Activated T-cell treated with anti-CD3 and anti-CD28 coated beads, Interleukin-2, amount 50 U/mL, for 48 hours (primary cell): ENCODE measurements at places on chromosomes 5 and 9.

- DNase-seq = no peak
These were observed 150.2 kb downstream of the TRIM32 start for GRCh38 chr9:116837018-116837989.

DNA sequence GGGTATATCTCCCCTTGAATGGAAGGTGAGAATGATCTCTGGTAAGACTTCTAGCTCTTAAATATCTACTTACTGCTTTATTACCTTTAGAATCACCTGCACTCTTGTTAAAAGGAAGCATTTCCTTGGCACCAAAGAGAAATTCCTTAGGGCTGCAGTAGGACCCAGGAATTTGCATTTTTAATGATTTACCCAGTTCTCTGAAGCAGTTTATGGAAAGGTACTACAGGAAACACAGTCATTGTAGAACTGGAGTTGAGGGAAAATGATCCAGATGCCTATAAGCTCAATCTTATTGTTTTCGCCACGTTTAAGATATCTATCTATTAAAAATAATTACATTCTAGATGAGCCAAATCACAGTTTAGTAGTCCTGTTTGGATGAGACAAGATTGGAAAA lies 9.5 kb upstream of the C9 start:
- no peak for DNase-seq

GRCh38 chr5:58019614-58020013 lies 440.3 kb downstream of the PLK2 start:
- no peak for DNase-seq

- no peak for DNase-seq
These were observed 40.6 kb downstream of the EXOC3 start for GRCh38 chr5:483434-484140.

GRCh38 chr9:26974927-26975326 lies 18.7 kb downstream of the IFT74 start:
- no peak for DNase-seq

DNA sequence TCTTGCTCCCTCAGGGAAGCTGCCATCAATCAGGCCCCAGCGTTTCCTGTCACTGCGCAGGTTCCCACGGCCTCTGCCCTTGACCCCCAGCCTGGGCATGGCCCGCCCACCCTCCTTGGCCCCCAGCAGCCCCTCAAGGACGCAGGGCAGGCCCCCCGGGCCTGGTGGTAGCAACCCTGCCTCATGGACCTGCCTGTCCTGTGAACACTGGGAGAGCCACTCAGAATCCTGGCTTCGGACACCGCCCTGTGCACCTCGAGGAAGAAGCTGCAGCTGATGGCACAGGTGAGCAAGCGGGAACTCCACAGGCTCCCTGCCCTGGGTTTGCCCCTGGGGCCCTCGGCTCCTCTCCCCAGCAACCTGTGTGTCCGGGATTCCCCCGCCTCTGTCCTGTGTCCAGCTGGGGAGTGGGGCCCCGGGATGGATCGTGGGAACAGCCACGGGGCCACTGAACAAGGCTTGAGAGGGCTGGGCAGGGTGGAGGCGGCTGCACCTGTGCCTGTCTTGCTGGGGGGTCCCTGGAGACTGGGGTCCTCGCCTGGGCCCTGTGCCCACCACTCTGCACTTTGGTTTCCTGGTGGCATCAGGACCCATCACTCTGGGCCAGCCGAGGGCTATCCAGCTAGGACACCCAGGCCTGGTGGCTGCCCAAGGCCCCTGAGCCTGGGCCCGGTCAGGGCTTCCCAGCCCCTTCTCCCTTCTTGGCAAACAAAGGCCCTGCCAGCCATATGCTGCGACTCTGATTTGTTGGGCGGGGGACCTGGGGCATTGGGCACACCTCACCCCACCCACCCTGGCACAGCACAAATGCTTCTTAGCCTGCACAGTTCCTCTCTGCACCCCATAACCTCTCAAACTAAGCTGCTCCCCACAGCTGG lies 33.5 kb upstream of the EGFL7 start:
- DNase-seq = no peak

DNA sequence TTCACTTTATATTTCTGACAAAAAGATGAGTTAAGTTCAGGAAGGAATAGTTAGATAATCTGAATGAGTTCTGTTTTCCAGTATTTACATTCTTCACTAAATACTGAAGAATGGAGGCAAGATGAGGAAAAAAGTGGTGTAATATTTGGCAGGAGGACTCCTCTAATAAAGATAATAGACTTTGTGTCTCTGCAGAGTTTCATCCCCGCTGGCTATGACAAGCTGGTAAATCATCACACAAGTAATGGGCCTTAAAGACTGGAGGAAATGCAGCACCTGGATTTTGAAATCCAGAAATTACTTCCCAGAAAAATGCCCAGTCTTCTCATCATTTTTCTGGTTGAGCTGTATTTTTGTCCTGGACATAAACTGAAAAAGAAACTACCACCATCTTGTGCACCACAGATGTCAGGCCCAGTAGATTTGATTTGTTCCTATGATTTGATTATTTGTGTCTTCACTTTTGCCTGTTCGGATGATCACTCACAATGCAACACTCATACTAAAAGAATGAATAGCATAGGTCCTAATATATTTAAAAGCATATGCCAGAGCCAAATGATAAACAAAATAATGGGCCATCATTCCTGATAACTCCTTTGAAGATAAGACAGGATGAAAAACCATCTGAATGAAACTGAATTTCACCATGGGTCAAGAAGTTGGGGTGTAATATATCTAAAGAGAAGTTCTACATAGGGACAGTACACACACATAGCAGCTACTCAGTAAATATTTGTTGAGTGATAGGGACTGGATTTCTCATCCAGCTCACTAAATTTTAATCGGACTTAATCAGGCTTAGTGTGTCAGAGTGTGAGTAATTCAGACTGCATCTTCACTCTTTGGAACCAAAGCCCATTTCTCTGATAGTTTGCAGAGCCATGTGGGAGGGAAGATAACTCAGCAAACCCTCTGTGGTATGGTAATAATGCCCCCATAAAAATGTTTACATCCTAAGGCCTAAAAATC lies 200.5 kb downstream of the HINT1 start:
- DNase-seq = no peak

DNA sequence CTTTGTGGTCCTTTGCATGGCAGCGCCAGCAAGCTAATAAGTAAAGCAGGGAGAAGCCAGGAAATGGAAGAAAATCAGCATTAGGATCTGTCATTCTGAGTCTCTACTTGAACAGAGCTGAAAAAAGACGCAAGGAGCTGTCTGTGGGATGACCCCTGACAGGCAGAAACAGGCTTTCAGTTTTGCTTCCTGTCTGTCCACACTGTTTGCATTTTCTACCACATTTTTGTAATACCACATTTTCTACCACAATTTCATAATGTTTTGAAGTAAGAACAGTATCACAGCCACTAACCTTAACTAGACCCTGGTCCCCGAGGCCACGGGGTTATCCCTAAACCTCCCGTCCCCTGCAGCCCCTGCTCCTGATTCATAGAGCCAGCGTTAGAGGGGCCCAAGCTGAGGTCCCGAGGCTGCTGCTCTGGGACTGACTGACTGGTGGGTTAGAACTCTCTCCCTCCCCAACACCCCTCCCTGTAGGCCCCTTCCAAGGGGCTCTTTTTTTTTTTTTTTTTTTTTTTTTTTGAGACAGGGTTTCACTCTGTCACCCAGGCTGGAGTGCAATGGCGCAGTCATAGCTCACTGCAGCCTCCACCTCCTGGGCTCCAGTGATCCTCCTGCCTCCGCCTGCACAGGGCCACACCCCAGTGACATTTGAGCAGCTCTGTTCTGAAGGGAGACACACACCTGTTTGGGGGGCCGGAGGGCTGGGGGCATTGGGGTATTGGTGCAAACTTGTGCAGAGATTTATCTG lies 4.0 kb upstream of the CLIC3 start:
- peak; percentile 67 for DNase-seq

DNA sequence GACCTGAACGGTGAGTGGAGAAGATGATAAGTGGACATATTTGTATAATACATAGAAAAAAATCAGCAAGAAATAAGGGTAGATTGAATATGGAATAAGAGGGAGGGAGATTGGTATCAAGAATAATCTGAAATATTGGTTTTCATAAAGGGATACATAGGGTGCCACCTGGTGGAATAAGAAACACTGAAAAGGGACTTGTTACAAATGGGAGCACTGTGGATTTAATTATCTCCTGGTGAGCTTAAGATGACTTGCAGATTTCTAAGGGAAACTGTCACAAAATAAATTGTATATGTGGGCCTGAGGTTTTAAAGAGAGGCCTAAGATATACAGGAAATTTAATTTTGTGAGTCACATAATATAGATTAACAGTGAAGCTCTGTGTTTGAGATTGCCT lies 1403.5 kb upstream of the CDH18 start:
- no peak for DNase-seq
